Cerebellum (tissue), 4 donors: ENCODE measurements at places on chromosomes 7 and 10.
A peak's percentile ranks its signal among the peaks of the same experiment; 100 is the strongest.

DNA sequence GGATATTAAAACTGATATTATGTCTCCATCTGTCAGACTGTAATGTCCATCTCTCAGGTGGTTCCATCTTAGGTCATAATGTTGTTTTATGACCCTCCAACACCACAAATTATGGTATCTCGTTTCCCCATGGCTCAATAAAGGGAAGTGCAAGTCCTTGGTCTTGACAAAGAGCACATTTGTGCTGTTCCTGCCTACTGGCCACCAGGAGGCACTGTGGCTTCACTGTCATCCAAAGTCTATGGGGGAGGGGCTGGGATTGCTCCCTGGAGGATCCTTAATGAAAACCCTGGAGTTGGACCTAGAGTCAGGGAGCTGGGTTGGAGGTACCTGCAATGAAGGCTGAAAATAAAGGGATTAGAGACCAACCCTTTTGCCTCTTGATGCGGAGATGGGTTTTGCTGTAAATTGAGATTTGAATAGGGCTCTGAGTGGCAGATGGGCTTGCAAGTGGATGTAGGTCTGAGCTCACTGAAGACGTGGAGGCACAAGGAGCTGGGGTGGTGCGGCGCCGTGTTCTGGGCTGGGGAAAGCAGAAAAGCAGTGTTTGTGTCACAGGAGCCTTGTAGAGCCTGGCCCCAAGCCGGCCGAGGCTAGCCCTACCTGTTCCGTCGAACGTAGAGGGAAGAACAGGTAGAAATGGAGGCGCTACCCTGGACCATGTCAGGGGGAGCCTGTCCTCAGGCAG, 180.5 kb upstream of the PRSS58 start:
- no peak for DNase-seq

GRCh38 chr10:117673230-117674010, 130.9 kb downstream of the EMX2 start:
- no peak for DNase-seq

- no peak for DNase-seq
These were observed 122.9 kb upstream of the BET1 start for GRCh38 chr7:94127026-94127425.

DNA sequence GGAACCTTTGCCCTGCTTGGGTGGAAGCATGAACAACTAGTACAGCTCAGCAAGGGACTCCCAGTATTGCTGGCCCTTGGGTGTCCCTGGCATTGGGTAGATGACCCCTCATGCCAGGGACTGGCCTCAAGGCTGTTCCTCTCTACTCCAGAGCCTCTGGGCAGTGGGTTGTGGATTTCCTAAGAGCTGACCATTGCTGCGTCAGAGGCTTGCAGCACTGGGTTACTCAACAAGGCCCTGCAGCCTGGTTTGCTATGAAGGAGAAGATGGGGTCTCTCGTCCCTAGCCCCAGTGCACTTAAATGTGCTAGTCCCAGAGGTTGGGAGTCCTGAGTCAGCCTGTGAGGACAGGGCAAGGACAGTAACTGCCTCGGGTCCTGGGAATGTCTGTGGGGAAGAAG, 2.5 kb downstream of the VSIR start:
- no peak for DNase-seq

DNA sequence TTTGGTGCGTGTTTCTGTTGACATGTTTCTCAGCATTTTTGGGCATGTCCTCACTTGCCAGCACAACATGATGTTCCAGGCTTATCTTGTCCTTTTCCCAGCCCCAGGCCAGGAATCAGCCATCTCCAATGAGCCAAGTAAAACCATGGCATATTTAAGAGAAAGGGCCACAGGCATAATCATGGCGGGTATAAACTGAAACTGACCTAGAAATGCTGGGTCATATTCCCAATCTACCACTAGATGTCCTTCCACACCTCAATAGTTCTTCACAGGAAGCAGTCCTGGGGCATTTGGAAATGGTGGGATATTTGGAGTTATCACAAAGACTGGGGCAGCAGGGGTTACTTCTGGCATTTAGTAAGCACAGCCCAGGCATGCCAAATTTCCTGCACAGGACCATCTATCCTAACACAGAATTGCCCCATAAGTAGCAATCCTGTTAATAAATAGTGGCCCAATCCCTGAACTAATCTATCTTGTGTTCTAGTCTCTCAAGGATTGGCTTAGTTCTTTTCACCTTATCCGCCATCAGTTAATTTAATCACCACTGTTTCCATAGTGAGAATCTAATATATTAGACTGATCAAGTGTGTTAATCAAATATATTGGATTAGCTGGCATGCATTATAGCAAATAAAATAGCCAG, 101.6 kb downstream of the NPSR1 start:
- peak; percentile 27 for DNase-seq

GRCh38 chr7:37912756-37913155, 3.9 kb downstream of the SFRP4 start:
- DNase-seq: no peak

DNA sequence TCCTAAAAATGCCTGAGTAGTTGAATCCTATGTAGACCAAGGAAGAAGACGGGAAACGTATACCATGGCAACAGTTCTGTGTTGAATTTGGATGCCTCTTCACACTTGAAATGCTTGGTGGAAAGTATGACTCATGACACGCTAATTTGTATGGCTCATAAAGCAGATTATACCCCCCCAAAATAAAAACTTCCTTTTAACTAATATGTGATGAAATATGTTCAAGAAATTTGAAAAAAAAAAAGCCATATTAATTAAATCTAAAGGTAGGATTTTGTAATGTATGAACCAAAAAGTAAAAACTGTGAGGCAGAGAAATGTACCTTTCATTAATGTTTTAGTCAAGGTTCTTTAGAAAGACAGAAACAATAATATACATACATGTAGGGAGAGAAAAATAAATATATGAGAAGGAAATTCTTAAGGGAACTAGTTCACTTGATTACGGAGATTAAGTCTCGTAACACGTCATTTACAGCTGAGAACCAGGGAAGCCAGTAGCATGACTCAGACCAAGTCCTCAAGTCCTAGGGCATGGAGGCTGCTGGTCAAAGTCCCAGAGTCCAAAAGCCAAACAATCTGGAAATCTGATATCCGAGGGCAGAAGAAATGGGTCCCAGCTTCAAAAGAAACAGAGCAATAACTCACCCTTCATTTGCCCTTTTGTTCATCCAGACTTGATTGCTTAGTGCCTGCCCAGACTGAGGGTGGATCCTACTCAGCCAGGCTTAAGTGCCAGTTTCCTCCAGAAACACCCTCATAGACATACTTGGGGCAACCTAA, 485.1 kb downstream of the SEMA3D start:
- no peak for DNase-seq

DNA sequence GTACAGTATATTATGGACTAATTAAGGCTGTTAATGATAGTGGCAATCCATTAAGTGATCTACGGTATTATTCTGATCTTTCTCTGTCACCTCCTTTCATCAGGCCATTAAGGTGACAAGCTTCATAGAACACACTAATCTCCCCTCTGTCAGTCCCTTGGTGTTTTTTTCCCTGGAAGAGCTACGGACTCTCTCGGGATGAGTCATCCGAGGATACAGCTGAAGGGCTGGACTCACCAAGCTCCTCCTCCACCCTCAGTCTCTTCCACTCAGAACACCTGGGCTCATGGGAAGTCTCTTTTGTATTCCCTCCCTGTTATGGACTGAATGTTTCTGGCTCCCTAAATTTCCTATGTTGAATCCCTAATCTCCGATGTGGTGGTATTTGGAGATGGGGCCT, 69.8 kb upstream of the PLXNA4 start:
- DNase-seq: no peak

- no peak for DNase-seq
These were observed 71.3 kb upstream of the PODXL start for GRCh38 chr7:131627735-131628190.

DNA sequence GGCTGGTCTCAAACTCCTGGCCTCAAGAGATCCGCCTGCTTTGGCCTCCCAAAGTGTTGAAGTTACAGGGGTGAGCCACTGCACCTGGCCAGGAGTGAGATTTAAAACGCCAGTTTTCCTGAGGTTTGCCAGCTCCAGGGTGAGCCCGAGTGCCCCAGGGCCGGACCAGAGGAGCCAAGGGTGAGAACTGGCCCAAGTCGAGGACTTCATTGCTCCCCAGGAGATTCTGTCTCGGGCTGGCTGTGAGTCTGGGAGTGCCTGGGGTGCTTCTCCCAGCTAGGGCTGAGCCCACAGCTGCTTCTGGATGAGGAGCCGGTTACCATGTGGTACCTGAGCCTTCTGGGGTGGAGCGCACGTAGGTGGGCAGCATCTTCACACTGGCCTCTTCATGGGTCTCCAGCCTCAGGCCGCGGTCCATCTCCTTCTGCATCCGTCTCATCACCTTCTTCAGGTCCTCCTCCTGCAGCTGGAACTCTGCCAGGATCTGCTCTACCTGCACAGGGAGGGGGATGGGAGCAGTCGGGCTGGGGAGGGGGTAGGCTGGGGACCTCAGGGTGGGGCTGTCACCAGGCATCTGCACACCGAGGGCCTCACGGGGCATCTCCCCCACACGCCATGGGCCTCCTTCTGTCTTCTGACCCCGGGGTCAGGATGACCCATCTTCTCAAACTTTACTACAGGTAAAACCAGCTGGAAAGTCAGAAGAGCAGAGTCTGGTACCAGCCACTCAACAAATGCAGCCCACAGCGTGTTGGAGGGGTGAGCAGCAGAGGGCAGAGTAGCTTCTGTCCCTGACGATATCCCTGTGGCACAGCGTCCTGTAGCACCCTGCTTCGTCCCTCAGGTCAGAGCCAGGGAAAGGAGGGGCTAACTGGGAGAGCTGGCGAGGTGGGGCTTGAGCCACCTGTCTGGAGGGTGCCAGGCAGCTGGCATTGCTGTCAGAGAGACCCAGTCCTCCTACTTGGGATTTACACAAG, 12.1 kb upstream of the MYL7 start:
- DNase-seq: no peak

GRCh38 chr10:122665946-122666345, 33.7 kb downstream of the C10orf120 start:
- no peak for DNase-seq

GRCh38 chr10:9297580-9297979, 1243.1 kb downstream of the GATA3 start:
- no peak for DNase-seq

GRCh38 chr7:2016761-2017480, 215.8 kb downstream of the MAD1L1 start:
- no peak for DNase-seq

DNA sequence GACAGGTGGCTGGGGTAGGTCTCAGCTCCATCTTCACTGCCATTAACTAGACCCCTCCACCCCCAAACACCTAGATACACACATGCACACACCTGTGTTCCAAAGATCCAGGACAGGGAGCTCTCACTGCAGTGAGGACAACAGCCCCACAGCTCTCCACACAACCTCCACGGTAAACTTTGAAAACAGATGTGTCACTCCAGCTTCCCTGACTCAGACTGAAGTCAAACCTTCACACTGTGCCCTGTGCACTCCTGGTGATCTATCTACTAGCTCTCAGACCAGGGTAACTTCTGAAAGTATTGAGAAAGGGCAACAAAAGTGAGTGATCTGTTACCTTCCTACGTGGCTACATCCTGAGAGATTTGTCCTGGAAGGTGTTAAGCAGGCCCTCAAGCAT, 519.8 kb downstream of the XPNPEP1 start:
- DNase-seq: no peak

GRCh38 chr10:129911451-129912165, 52.5 kb downstream of the EBF3 start:
- no peak for DNase-seq

DNA sequence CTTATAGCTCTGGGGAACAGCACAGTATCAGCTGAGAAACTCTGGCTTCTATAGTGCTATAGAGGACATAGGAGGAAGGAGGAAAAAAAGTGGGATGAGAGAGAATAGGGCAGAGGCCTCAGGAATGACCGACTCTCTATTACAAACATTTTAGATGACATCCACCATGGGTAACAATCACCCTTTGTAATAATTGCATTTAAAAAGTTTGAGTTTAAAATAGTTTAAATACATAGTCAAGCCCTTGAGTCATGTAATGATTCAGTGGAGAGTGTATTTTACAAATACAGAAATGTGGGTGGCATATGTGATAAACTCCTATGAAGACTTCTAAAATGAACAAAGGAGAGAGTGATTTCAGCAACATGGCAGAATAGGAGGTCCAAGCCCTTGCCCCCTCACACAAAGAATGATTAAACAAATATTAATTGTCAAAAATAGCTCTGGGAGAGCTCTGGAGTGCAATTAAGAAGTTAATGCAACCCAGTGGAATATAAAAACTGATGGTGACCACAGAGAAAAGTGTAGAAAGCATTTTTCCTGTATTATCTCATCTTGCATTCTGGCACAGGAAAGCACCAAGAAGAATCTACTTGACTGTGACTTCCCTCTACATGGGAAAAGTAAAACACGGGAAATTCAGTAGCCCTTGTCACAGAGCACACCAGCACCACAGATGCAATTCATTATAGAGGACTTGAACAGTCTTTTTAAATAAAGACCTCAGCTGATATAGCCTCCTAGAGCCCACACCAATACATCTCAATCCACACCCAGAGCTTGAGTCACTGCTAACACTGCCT, 569.0 kb upstream of the SORCS1 start:
- no peak for DNase-seq

DNA sequence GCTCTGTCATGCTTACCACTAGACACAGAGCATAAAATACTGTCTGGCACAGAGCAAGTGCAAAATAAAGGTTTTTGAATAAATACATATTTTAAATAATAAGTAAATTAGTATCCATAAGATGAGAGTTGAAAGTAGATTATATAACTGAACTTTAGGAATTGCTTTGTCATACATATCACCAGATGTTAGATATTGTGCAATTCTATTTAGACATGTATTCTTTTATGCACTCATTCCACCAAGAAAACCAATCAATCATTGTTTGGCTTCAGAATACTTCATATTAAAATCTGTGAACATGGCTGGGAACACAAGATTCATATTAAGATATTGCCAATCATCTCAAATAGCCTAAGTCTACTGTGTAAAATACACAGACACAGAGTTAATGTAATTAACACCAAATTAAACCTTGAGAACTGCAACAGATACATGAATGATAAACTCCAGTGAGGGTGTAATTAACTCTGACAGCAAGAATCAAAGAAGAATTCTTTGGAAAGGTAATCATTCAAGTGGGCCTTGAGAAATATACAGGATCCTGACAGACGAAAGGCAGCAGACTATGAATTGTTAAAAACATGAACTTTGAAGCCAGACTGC, 201.0 kb upstream of the PTN start:
- DNase-seq: no peak

DNA sequence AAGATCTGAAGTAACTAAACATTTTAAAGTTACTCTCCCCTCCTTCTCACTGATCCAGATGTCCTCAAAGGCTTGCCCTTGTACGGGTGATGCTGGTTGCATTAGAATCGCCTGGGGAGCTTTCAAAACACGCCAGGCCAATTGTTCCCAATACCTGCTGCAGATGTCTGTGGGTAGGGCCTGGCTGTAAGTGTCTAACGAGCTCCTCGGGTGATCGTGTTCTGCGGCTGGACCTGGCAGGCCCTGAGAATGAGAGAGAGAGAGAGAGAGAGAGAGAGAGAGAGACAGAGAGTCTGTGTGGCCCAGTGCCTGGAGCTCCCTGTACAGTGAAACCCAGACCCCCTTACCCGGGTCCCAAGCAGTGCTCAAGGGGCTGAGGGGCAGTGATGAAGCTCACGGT, 8.4 kb downstream of the COL13A1 start:
- no peak for DNase-seq
